ENCODE measurements at places on chromosomes 7 and 10.

DNA sequence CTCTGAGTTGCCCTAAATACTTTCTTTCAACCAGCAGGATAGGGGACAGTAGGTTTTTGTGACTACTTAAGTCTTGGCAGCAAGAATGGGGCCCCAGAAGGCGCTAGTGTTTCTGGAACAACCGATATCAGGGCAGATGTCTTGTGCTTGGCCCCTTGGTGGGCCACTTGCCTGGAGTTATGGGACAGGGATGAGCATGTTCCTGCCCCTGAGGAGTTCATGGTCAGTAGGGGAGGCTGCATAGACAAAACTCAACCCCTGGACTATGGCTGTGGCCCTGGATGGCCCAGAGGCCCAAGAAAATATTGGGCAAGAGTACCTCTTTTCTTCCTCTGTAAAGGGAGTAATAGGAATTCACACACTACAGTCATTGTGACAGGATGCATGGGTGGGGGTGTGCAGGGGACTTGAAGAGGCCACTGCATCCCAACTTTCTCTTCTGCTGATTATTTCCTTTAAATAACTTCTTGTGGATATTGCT, 57.7 kb upstream of the IGFBP3 start:
- no peak for DNase-seq

- DNase-seq: no peak
These were observed 8.5 kb downstream of the GPER1 start for GRCh38 chr7:1096156-1097119.

DNA sequence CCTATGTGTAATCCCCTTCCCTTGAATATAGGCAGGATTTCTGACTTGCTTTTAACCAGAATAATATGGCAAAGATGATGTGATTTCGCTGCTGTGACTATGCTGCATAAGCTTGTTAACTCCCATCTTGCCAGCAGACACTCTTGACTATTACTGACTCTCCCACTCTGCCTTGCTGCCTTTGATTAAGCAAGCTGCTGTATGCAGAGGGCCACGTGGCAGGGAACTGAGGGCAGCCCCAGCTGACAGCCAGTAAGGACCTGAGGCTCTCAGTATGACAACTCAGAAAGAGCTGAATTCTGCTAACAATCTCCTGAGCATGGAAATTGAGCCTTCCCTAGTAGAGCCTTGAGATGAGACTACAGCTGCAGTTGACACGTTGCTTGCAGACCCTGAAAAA, 279.4 kb upstream of the CACNA2D1 start:
- no peak for DNase-seq

DNA sequence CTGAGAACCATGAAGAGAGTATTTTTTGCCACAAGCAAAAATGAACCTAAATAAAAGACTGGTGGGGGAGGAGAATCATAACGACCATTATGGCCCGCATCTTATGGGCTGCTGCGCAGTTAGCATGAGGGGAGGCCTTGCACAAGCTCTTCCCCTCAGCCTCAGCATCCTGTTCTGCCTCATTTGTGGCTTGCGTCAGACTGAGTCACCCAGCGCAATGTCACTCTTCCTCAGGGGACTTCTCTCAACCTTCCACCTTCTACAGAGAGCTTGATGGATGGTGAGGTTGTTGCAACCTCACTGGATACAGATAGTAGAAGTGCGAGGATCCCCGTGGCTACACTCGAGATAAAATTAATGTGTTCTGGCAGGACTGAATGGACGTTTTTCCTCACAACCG, 16.8 kb upstream of the GPR15LG start:
- no peak for DNase-seq

Measured in body of pancreas (tissue), 4 donors.